ENCODE measurements at places on chromosomes 5 and 9.

- no peak for DNase-seq
These were observed 8.4 kb downstream of the PDE6A start for GRCh38 chr5:149936044-149936699.

- DNase-seq, result no peak
These were observed 311.4 kb downstream of the TLE1 start for GRCh38 chr9:81377921-81378320.

- DNase-seq, result no peak
These were observed 220.3 kb upstream of the TAS2R1 start for GRCh38 chr5:9850456-9850855.

DNA sequence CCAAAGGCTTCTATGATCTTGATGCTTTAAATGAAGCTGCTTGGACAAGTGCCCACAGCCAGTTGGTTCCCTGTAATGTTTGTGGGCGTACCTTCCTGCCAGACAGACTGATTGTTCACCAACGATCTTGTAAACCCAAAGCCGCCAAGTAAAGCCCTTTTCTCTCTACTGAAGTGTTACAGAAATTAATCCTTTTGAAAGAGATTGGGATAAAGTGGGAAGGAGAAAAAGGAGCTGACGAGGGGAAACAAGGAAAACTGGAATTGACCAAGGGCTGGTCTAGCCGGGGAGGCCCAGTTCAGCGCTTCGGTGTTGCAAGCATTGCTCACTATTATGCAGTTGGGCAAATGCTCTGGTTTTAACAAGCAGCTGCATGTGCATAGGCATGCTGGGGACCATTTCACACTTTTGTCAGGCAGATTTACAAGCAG is 53.2 kb downstream of the ZNF474 start:
- DNase-seq, result no peak

DNA sequence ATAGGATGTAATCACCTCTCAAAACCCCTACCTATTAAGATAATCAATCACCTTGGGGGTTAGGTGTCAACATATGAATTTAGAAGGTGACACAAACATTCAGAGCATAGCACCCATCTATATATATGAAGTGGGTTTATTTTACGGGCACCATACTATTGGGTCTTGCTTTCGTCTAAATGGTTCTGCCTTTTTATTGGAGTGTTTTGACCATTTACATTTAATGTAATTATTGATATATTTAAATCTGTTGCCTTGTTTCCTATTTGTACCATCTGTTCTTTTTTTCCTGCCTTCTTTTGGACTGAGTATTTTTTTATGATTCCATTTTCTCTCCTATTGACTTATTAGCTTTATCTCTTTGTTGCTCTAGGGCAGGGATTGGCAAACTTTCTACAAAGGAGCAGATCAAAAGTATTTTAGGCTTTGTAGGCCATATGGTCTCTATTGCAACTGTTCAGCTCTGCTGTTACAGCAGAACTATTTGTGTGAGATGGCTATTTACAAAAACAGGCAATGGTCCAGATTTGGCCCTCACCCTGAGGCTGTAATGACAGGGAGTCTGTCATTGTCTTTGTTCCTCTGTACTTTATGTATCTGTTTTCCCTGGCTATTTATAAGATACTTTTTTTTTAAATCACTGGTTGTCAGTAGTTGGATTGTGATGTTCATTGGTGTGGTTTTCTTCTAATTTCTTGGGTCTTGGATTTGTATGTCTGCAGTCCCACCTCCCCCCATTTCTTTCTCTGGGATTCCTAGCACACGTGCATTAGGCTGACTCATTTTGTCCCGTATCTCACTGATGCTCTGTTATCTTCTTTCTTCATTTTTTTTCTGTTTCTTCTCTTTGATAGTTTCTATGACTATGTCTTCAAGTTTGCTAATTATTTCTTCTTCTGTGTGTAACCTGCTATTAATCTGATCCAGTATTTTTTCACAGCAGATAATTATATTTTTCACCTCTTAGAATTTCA is 127.1 kb downstream of the DAB2IP start:
- DNase-seq, result no peak

- DNase-seq, result no peak
These were observed 418.6 kb downstream of the TMEM38B start for GRCh38 chr9:106112935-106113334.

- no peak for DNase-seq
These were observed 3.7 kb downstream of the B4GALT7 start for GRCh38 chr5:177603631-177604030.

GRCh38 chr5:10595672-10596309 is 31.9 kb downstream of the ANKRD33B start:
- DNase-seq, result no peak

GRCh38 chr5:151703227-151703626 is 16.5 kb upstream of the SPARC start:
- DNase-seq, result no peak

GRCh38 chr5:2905741-2906140 is 154.3 kb upstream of the IRX2 start:
- DNase-seq, result no peak

- DNase-seq, result no peak
These were observed 2.3 kb upstream of the HK3 start for GRCh38 chr5:176901260-176902101.

DNA sequence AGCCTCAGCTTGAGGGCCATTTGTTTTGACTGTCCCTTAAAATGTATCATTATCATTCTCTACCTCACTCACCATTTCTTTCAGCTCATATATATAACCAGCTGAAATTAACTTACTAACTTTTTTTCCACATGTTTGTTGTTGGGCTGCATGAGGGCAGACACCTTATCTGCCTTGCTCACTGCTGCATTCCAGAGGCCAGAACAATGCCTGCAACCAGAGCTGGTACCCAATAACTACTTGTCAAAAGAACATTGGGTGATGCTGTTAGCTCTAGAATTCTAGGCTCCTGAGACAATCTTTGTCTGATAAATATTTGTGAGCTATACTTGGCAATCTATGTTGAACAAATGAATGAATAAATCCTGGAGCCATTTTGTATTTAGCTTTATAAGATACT is 68.3 kb downstream of the HTR4 start:
- no peak for DNase-seq

DNA sequence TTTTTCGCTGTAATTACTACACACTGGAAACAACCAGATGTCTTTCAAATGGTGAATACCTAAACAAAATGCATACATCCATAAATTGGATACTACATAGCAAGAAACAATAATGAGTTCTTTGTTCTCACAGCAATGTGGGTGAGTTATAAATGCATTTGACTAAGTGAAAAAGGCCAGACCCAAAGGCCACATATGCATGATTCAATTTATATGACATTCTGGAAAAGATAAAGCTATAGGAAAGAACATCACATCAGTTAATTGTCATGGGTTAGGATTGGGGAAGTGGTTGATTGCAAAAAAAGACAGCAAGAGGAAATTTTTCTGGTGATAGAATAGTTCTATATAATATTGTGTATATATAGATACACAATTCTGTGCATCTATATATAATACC is 198.9 kb downstream of the CYLC2 start:
- no peak for DNase-seq

DNA sequence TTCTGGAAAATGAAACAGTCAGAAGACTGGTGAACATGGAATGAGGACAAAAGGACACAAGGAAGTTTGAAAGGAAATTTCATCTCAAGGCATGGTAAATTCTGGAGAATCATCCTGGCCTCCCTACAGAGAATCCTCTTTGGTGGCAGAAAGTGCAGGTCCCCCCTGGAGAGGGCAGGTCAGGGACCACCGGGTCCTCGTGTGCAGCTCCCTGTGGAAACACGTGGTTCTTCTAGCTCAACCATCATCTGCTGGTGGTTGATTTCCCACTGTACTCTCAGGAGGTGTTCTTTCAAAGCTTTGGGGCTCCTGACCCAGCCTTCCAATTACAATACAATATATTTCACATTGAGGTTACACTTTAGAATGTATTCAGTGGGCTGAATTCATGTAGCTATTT is 2.6 kb upstream of the GTF3C5 start:
- DNase-seq, result no peak

- no peak for DNase-seq
These were observed 139.7 kb downstream of the CRB2 start for GRCh38 chr9:123495731-123496130.

- DNase-seq, result peak; percentile 88
These were observed 7.4 kb downstream of the SH2D3C start for GRCh38 chr9:127770905-127771569.

- DNase-seq, result no peak
These were observed 109.3 kb downstream of the DAPK1 start for GRCh38 chr9:87606841-87607521.

DNA sequence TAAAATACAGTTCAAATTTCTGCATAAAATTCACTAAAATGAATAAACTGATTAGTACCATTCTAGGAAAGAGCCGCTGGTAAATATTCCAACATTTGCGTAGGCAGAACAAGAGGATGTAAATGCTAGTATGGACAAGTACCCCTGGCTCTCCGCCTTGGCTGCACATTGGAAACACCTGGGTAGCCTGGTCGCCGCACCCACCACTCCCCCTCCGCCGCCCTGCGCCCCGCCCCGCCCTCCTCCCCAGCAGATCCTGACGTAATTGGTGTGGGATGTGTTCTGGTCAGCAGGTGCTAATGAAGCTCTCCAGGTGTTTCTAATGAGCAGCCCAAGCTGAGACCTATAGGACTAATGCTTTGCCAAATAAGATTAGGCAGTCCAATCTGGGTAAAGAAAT is 225.7 kb downstream of the FRMD3 start:
- DNase-seq, result no peak

GRCh38 chr9:74284581-74285450 is 212.3 kb upstream of the RORB start:
- DNase-seq, result no peak

DNA sequence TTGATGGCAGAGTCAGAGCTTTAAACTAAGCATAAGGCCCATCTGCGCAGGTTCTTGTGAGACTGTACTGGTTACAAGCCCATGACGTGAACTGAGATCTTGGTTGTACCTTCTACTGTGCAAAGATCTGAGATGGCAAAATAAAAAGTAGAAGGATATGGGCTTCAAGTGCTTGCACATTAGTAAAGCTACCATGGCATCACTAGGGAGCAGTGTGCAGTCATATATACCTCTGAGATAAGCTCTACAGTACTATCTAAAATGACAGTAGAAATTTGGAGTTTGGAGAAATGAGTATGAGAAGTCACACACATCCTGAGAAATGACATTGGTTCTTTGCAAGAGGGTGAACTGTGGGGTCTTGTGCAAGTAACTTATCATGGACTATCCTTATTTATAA is 408.2 kb upstream of the PRR16 start:
- DNase-seq, result no peak

DNA sequence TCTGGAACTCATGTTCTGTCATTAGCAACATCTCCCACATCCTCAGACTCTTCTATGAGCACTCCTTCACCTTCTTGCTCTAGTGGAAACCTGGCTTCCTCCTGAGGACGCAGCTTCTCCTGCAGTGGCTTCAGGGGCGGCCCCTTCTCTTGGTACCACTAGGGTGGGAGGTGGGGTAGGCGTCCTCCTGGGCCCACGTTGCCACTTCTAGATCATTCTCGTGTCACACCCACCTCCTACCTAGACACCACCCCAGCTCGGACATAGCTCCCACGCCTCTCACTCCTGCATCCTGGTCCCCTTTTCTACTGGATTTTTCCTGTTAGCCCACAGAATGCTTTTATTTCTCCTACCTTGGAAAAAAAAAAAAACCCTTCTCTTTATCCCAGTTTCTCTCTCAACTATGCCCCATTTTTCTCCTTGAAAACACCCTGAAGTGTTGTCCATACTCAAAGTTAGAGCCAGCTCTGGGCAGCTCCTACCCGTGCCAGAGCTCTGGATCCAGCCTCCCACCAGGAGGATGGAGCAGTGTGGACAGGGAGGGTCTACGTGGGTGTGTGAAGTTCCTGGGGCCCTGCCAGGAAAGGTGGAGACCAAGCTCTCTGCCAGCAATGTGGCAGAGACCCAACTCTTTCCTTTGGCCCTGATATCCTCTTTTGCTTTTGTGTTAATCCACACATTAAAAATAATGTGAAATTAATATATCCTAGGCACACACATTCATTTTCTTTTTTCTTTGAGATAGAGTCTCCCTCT is 179.2 kb downstream of the HSPA4 start:
- DNase-seq, result no peak

DNA sequence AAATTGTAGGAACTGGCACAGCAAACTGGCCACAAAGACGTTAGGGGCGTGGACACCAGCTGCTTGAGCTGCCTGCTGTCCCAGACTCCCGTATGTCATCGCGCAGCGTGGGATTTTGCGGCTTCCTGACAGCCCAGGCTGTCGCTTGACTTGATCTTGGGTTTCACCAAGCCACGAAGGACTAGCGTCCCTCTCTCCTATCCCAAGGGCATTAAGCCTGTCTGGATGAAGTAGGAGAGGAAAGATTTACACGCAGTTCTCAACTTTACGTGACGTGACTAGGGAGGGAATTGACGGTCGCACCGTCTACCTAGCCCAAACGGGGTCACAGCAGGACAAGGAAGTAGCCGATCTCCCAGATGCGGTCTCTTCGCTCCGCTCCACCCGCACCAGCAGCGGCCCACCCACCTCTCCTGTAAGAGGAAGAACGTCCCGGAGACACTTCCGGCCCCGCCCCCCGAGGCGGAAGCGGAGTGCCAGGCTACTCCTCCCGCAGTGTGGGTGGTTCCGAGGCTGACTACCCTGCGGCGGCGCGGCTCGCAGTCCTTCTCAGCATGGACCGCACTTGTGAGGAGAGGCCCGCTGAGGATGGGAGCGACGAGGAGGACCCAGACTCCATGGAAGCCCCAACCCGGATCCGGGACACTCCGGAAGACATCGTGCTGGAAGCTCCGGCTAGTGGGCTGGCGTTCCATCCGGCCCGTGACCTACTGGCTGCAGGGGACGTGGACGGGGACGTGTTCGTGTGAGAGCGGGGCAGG is at the start of gene WDR55:
WDR55 (plus strand) TSS at position 546 of the 761 bp plus-strand sequence; CDS start at position 555, 9 bp downstream.
- peak; percentile 95 for DNase-seq

DNA sequence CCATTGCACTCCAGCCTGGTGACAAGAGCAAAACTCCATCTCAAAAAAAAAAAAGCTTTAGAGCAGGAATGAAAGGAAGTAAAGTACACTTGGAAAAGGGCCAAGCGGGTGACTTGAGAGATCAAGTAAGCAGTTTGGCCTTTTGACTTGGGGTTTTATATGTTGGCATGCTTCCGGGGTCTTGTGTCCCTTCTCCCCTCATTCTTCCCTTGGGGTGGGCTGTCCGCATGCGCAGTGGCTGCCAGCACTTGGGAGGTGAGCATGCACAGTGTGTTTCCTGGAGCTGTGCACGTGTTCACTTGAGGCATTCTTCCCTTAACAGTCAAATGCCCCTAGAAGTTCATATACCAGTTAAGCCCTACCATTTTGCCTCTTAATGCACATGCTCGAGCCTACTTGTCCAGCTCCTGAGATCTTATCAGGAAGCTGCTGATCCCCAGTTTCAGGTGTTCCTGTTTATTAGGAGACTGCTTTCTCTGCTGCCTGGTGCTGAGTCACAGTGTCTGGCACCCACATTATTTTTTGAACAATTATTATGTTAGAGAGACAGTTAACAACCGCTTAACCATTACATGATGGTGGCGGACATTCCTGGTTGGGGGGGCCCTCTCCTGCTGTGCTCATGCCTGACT is 32.6 kb upstream of the PRRC2B start:
- DNase-seq, result no peak

DNA sequence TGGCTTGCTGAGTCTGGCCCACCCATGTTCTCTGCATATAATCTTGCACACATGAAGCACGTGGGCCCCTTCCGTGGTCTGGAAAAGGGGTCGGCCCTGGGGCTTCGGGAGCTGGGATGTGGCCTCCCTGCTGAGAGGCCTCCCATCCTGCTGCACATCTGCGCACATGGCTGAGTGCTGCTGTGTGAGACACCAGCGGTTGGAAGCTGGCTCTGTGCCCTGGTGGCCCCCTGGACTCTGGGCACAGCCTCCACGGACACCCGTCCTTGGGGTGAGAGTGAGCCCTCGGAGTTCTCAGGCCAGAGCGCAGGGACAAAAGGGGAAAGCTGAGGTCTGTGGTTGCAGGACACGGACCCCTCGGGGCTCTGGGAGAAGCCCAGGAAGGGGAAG is 115.8 kb downstream of the RXRA start:
- no peak for DNase-seq

Measured in activated T-helper 1 cell treated with anti-CD3 and anti-CD28 coated beads, Interleukin-2, amount 50 U/mL, for 16 hours (primary cell).